ENCODE measurements at places on chromosomes 6 and 20.

- no peak for DNase-seq
These were observed 143.5 kb downstream of the PDE7B start for GRCh38 chr6:135994857-135995544.

GRCh38 chr20:7094438-7094997 lies 327.0 kb downstream of the BMP2 start:
- no peak for DNase-seq

- DNase-seq: no peak
These were observed 5.8 kb downstream of the TBPL1 start for GRCh38 chr6:133958791-133959190.

DNA sequence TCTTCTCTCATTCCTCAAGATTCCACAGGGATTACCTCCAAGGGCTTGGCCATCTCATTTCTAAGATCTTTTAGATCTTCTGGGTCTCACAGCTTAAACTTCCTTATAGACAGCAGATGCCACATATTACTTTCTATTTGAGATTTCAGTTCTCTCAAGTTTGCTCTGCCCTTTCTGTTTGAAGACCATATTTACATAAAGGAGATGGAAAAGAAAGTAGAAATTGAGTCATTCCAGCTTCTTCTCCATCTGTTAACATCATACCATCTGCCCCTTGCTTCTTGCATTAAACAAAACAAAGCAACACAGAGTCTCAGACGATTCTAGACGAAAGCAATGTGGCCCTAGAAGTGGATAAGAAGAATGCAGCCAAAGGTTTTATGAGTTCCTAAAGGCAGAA lies 203.4 kb downstream of the TTLL2 start:
- DNase-seq: no peak

GRCh38 chr20:51450221-51450712 lies 92.3 kb downstream of the NFATC2 start:
- no peak for DNase-seq

DNA sequence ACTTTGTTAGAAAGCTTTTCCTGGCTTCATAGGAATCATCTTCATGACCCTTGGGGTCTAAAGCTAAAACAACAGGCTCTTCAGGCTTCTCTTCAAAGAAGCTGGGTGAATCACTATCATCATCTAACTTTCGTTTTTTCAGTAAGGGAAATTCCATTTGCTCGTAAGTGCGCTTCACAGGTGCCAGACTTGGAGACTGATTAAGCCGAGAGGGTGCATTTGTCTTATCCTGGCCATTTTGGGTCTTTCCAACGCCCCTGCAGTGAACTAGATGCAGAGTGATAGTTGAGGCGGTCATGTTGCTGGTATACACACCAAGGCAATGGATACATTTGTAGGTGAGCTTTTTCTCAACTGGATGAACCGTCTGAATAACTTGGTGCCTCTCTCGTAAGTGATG lies 38.8 kb downstream of the ADNP start:
- no peak for DNase-seq

GRCh38 chr20:54104781-54105180 lies 34.4 kb upstream of the BCAS1 start:
- DNase-seq: no peak

GRCh38 chr6:137589067-137589848 lies 95.1 kb upstream of the OLIG3 start:
- no peak for DNase-seq

DNA sequence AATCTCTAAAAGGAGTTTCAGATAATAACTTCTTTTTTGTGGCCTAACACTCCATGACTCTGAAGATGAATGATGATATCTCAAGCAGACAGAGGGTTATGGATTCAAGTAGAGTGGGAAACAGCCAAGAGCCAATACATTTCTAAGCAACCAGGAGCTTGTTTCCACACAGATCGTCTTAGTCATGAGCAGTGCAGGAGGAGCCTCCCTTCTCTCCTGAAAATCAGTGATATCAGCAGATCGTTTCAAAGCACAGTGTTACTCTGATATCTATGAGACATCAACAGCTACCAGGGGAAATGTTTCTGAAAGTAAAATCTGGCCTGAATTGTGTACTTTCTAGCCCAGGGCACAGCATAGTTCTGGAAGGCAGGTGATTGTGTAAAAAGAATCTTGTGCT lies 11.5 kb downstream of the ADGRG6 start:
- DNase-seq: no peak

GRCh38 chr6:30884521-30885480 lies 482 bp downstream of the DDR1 start:
- no peak for DNase-seq

- DNase-seq: no peak
These were observed 28.4 kb downstream of the CEBPB start for GRCh38 chr20:50218987-50219435.

- no peak for DNase-seq
These were observed 59.6 kb downstream of the DOK5 start for GRCh38 chr20:54535033-54535432.

DNA sequence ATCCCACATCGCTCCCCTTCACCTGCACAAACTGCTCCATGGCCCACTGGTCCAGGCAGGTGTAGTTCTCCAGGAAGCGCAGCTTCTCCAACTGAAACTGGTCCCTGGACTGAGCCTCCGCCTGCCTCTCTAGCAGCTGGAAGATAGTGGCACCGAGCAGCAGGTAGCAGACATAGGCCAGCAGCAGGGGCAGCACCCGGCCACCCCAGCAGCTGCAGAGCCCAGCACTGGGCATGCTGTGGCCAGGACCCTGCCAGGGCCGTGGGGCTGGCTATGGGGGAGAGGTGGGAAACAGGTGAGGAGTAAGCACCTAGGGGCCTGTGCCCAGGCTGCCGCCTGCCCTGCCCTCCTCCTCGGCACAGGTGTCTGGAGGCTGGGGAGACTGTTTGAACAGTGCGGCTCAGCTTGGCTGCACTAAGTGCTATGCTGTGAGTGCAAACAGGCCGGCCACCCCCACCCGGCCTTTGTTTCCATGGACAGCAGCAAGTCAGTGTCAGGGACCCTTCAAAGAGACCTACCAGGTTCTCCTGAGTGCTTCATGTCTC lies at the start of gene KCNK16:
Gene KCNK16, minus strand, starts transcription at position 397 of the 545 bp plus-strand sequence. Its CDS starts 162 bp downstream, at position 235.
- no peak for DNase-seq

- no peak for DNase-seq
These were observed 167.7 kb downstream of the DOK5 start for GRCh38 chr20:54642864-54643667.

DNA sequence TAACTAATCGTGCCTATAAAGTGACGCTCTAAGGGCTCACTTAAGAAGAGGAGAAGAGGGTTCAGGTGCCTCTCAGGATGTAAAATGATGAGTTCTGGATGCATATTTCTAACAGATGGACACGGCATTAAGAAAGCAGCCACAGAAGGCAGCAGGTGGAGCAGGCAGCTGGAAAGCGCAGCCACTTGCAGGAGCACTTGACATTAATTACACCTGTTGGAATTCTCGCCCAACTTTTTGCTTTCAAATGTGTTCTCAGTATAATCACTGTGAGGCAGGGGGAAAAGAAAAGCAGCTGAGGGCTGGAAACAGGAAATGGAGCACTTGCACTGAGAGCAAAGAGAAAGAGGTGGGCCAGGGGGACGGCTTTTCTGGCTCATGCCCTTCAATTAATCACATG lies 164.2 kb downstream of the NKAIN2 start:
- no peak for DNase-seq

DNA sequence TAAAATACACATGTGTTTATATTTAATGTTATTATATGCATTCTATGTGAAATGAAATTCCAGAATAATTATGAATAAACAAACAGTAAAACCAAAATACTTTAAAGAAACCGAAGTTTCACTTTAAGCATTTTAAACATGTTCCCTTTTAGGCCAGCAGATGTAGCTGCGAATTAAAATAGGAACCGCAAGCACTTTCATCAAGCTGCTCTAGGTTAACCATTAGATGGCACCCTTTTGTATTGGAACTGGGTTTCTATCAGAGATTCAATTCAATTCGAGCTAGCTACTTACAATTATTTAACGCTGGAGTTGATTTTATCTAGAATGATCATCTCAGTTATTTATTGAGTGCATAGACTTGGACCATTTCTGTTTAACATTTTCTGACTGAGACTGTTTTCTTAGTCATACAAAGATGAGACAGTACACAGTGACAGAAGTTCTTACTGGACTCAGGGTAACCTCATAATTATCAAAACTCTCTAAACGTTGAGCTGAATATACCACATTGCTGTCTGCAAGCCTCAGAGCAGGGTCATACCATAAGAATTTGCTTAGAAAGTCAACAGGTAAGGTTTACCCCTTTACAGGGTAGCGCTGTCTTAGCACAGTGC lies 8.5 kb downstream of the TMEM242 start:
- no peak for DNase-seq

DNA sequence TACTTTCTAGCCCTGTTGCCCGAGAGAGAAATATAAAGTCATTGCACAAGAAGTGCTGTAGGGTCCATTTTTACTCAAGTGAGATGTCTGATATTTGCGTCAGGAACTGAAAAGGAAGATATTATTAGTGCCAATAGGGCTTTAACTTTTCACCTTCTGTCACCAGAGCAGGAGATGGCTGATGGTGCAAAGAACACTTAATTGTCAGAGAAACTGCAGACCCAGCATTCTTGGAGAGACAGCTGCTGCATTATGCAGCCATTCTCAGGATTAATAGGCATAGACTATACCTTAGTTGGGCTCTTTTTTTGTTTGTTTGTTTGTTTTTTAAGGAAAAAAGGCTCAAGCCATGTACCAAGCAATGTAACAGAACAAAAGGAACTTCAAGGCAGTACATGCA lies 179.4 kb downstream of the RPS12 start:
- DNase-seq: no peak

DNA sequence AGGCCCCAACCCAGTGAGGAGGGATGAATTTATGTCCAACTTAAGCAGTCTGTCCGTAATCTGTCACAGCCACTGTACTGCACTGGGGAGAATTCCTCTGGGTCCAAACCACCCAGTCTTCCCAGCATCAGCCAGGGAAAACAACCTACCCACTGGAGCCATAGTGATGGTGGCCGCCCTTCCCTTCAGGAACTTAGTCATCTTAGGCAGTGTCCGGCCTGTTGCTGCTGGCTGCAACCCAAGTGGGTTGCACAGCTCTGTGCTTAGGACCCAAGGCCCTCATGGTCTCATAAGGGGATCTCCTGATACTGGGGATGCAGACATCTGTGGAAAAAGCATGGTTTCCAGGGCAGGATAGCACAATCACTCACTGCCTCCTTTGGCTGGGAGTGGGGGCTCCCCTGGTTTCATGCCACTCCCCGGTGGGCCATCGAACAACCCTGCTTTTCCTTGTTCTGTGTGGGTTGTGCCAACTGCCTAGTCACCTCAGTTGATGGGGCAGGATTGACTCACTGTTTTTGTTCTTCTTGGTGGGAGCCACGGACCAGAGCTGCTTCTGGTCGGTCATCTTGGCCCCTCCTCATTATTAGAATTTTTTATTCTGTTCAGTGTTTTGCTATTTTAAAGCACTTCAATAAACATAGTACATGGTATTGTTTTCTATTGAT lies 591.9 kb downstream of the DOK5 start:
- DNase-seq: no peak

GRCh38 chr20:48288930-48289507 lies 503.7 kb upstream of the SULF2 start:
- no peak for DNase-seq

DNA sequence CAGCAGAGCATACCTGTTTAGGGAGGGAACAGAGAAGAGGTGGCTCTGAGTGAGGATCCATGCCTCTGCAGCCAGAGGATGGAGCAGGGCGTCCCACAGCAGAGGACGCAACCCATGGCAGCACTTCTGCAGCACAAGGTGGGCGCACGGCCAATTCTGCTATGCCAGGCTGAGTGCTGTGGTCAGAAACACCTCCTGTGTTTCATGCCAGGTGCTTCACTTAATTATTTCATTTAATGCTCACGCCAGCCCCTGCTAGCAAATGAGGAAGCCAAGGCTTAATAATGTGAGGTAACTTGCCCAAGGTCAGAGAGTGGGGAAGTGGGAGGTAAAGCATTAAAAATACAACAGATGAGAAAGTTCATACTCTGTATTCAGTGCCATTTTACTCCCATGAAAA lies 68.5 kb upstream of the PTGIS start:
- no peak for DNase-seq
